Fibroblast of the aortic adventitia (primary cell): ENCODE measurements at places on chromosomes 4 and X. TPM values are rescaled to one million over a fixed set of nuclear protein-coding genes. Genes with fewer than 3 reads are reported as not detected.

CLDN22 gene
- total RNA-seq, result under 0.01 TPM in 1 of 2 replicates, not detected in the other

CXCL13 gene
- not detected in 2 replicates for total RNA-seq

FAM193A gene
- 17.4 and 38.7 TPM in 2 replicates for total RNA-seq

OPHN1 gene
- 5.6 and 9.4 TPM in 2 replicates for total RNA-seq

CTAG2 gene
- not detected in 2 replicates for total RNA-seq

F8 gene
- 6.4 and 7.8 TPM in 2 replicates for total RNA-seq

SPATA18 gene
- total RNA-seq, result 21.7 and 22.3 TPM in 2 replicates

DUSP21 gene
- total RNA-seq, result not detected in 2 replicates

F8A2 gene
- not detected in 2 replicates for total RNA-seq

SLC10A6 gene
- total RNA-seq, result 0.18 TPM in 1 of 2 replicates, not detected in the other

FGF5 gene
- total RNA-seq, result 0.98 and 55.9 TPM in 2 replicates

KCND1 gene
- total RNA-seq, result 0.81 and 1.4 TPM in 2 replicates

ADAMTS3 gene
- 5.0 and 20.3 TPM in 2 replicates for total RNA-seq

SOX3 gene
- total RNA-seq, result not detected in 2 replicates

TEX11 gene
- total RNA-seq, result not detected in 2 replicates

RPS6KA6 gene
- total RNA-seq, result 4.2 and 7.0 TPM in 2 replicates
